ENCODE measurements at places on chromosomes 13 and 19.

DNA sequence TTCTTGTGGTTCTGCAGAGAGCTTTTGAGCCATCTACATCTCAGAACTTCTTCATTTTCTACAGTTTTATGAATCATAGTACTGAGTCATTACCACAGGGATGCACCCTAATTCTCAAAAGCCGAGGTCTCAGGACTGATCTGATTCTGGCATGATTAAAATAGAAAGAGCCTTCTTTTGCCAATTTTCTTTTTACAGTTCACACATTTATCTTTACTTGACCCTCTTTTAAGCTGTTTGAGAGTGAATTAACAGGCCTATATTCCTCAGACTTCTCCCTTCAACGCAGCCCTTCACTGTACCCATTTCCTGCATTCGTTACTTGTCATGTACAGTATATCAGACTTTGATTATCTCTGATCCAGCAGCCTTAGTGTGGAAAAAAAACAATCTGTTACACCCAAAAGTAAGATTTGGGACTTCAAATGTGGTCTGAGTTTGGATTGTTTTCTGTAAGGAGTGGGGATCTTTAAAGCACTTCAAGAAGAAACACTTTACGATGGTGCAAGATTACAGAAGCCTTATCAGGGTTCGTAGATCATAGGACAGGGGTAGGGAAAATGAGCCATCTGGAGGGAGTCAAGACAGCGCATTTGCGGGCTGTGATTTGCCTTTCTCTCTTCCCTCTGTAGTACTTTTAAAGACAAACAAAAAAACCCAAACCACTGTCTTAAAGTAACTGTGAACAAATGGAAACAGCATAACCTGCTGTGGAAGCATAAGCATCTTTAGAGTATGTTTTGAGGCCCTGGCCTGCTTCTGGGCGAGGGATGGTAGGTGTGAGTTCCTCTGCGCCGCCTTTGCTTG, 15.3 kb upstream of the GPR183 start:
- DNase-seq = no peak

DNA sequence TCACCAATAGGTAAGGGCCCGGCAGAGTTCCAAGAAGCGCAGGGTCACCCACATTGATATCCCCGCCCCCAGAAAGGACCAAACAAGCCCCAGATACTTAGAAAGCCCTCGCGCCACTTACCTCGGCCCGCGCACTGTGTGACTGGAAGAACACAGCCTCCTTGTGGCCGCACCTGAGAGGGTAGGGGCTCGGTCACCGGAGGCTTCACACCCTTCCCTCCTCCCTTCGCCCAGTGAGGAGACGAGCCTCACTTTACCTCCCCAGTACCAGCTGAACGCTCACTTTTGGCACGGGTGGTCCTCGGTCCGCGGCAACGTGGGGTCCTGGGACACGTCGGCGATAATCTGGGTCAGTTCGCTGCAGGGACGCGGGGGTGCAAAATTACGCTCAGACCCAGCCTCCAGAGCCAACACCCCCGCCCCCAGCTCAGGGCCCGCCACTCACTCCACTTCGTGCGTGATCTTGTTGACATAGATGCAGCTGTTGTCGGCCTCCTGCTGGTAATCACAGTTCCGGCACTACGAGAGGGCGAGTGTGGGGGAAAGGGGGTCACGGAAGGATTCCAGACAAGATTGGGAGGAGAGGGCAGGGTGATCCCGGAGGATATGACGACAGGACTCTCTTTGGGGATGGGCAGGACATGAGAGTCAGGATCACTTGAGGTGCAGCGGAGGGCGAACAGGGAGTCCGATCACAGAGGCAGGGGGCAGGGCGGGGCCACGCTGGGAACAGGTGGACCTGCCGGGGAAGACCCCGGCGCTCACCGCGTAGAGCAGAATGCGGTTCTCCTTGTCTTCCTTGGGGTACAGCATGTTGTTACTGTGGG, 568 bp downstream of the POLR2I start:
- no peak for DNase-seq

DNA sequence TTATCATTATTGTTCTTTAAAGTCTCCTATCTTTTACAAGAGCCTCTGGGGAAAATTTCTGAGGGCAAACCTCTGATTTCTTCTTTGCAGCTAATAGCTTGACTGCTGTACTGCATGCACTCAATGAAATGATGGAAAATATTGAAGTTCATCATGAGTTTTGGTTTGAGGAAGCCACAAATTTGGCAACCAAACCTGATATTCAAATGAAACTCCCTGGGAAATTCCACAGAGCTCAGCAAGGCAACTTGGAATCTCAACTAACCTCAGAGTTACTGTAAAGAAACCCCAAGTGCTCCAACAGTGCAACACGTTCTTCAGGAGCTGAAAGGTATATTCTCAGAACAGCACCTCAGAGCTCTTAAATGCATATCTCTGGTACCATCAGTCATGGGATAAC, 14.2 kb upstream of the RNF6 start:
- no peak for DNase-seq

DNA sequence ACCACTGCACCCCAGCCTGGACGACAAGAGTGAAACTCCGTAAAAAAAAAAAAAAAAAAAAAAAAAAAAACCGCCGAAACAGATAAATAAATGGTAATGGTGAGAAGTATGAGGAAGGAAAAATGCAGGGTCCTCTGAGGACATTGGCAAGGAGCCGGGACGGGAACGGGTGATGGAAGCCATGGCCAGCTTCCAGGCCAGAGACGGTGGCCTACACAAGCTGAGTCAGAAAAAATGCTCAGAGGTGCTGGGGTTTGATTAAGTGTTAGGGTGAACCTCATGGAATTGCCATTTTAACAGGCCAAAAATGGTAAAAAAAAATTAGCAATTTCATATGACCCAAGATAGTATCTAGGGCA, 866 bp upstream of the ZSWIM4 start:
- DNase-seq = no peak

DNA sequence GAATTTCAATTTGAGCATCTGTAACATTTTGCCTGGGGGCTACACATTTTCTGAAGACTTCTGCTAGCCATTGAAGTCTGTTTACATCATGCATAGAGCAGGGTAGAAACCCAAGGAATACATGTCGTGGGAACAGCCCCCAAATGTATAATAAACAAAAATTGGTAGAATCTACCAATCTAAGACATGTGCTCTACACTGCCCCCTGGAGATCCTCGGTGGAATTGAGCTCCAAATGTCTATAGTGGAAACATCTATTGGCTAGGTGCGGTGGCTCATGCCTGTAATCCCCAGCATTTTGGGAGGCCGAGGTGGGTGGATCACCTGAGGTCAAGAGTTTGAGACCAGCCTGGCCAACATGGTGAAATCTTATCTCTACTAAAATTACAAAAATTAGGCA, 57.3 kb downstream of the MBD3L2B start:
- no peak for DNase-seq

- no peak for DNase-seq
These were observed 2667.7 kb upstream of the PCDH20 start for GRCh38 chr13:64083396-64083795.
